ENCODE measurements at places on chromosomes 4 and X.

- no peak for DNase-seq
Observed at GRCh38 chrX:132364313-132364712, 124.5 kb downstream of the MBNL3 start.

GRCh38 chr4:36310793-36311192, 29.4 kb downstream of the DTHD1 start:
- DNase-seq, result no peak

GRCh38 chr4:158193171-158193749, 17.0 kb upstream of the TMEM144 start:
- DNase-seq, result no peak

DNA sequence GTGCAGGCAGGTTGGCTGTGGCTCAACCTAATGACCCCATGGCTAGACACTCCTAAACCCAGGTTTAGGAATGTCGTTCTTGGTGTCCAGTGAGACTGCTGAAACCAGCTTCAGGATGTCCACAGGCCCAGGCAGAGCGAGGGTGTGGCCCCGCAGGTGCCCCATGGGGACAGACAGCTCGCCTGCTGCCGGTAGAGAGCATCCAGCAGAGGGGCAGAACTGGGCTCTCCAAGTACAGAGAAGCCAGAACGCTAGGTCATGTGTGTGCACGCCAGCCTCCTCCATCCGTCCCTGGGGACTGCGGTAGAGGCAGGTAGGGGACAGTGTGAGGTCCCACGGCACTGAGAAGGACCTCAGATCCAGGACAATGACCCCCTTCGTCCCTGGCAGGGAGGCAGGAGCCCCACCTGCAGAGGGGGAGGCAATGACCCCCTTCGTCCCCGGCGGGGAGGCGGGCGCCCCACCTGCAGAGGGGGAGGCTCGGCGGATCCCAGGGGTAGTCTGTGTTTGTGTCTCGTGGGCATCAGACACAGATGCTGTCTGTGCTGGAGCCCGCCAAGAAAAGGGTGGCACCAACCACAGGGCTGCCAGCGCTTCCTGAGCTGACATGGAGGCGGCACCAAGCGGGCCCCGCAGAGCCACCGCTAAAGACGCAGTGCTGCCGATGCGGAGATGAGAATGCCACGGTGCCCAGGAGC, 118.4 kb downstream of the FAM53A start:
- no peak for DNase-seq

GRCh38 chrX:11509786-11510185, 155.9 kb downstream of the ARHGAP6 start:
- no peak for DNase-seq

- DNase-seq, result no peak
Observed at GRCh38 chr4:1524761-1525160, 118.5 kb upstream of the NKX1-1 start.

DNA sequence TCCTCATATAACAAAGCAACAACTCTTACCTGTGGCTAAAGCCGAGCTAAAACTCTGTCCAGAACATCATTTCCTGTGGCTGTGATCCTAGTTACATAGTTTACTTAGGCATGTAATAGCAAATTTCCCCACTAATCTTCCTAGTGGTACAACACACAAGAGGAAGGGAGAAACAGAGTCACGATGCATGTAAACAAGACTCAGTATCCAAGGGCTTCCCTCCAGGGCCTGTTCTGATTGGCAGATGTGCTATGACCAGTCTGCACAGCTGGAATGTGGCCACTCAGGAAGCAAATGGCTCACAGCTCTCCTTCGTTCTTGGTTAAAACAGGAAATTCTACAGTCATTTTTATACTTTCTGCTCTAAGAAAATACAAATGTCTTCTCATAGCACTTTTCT, 49.2 kb upstream of the PRSS48 start:
- DNase-seq, result no peak

GRCh38 chr4:175590205-175590604, 221.9 kb downstream of the GPM6A start:
- no peak for DNase-seq

DNA sequence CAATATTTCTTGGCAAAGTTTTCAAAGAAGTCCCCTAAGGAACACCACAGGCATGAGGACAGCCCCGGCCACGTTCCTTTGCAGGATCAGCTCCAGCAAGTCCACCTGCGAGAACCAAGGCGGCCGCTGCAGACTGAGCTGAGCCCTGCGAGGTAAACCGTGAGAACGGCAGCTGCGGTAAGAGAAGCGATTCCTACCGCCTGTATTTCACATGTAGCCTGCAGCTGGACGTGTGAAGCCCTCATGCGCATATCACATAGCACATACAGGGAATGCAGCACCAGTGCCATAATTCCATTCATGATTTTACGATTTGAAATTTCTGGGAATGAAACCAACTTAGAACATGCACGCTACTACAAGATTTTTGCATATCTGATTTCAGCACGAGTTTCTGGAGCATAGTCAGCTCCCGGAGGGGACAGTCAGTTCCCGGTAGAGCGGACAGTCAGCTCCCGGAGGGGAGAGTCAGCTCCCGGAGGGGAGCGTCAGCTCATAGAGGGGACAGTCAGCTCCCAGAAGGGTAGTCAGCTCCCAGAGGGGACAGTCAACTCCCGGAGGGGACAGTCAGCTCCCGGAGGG, 41.7 kb downstream of the FGFRL1 start:
- DNase-seq, result no peak

DNA sequence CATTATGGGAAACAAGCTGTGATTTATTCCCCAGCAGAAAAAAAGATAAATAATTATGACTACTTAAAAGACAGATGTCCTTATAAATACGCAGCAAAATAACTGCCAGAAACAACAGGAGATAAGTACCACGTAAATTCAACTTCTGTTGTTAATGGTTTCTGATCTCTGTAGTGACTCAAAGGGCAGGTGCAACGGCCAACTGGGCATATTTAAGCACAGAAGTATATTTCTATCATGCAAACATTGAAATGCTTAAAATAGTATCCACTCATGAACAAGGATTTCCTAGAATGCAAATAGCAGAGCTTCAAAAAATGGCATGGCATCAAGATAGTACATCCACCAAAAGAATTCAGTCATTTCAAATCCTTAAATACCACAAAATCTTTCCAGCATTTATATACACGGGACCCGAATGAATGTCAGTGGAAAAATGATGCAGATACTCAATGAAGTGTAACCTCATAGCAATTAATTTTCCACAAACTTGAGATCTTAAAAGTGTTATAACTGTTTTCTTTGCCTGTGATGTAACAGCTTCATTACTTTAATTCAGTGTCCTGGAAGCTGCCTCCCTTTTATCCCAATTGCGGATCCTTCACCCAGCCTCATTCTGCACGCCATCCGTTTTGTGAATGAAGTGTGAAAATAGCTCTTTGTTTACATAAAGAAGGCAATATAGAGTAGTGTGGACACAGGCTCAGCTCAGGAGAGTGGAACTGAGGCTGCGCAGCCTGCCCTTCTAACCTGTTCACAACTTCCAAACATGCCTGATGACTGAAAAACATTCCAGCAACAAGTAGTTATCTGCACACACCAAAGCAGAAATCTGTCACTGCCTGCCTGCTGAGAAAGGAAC, 10.2 kb downstream of the PDGFC start:
- no peak for DNase-seq

GRCh38 chrX:134930501-134930900, 60.3 kb upstream of the SMIM10 start:
- no peak for DNase-seq

DNA sequence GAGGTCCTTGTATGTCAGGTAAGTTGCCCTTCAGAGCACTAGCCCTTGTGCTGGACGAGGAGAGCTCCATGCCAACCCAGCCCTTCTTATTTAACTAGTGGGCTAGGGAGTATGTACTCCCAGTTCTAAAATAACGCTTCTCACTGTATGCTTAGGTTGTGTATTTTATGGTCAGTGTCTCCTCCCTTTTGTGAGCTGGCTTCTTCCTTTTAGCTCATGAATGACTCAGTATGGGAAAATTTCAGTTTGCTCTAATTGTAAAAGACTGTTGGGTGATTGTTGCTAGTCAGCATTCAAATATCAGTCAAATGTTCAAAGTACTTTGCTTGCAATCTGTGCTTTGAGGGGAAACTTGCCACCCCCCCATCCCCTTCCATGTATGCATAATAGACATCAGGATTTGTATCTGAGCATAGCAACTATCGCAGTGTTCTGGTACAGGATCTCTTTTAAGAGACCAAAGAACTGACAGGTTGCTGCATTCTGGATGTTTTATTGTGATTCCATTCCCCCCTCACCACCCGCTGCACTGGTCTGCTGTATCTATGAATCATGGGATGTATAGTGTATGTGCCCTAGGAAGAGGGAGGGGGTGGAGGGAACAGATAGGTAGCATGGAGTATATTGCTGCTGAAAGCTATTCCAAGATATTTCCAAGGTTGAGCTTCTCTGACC, 34.7 kb downstream of the DLG3 start:
- DNase-seq, result no peak

DNA sequence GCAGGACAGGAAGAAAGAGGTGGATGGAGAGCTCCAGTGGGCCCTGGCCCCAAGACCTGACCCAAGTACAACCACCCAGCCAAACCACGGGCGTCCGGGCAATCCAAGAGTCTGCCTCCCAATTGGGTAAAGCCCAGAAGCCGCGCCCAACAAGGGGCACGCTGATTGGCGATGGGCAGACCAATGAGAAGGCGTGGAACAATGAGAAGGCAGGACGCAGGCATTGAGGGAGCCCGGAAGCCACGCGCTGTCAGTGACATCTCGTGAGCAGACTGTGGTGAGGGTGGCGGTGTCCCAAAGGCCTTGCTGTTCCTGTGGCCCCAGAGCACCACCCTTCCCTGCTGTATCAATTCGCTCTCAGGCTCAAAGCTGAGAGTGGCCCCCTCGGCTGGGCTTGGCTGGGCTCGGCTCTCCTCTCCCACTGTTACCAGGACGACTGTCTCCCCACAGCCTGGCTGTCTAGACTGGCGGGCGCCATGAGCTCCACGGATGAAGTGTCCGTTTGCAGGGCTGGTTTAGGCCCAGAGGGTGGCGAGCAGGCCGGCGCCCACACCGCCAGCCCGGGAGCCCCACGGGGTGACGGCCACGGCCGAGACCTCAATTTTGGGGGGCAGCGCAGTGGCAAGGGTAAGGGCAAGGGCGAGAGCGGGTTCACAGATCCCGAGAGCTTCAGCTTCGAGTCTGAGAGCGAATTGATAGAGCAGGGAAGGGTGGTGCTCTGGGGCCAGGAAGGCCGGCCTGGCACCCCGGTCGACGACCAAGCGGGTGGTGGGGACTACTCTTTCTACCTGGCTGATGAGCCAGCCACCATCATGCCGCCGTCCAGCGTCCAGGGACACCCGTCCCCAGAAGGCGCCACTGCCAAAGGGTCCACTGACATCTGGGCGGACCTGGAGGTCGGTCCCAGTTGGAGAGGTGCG, at the start of gene LOC101059915:
TSS of gene LOC101059915 (plus strand) at position 219 of the 920 bp plus-strand sequence.
- no peak for DNase-seq

DNA sequence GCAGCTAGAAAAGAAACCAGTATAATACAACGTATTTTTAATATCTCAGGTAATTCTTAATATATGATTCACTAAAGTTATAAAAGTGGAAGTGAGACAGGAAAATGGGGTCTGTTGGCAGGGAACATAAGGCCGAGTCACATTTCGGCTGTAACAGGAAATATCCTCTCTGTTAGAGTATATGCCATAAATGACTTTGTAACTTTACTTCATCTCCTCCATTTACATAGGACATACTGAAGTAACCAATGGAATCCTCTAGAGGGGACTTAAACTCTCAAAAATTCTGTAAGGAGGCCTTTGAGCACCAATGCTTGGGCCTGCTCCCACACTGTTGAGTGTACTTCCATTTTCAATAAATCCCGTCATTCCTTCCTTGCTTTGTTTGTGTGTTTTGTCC, 71.3 kb downstream of the ANKRD17 start:
- no peak for DNase-seq

DNA sequence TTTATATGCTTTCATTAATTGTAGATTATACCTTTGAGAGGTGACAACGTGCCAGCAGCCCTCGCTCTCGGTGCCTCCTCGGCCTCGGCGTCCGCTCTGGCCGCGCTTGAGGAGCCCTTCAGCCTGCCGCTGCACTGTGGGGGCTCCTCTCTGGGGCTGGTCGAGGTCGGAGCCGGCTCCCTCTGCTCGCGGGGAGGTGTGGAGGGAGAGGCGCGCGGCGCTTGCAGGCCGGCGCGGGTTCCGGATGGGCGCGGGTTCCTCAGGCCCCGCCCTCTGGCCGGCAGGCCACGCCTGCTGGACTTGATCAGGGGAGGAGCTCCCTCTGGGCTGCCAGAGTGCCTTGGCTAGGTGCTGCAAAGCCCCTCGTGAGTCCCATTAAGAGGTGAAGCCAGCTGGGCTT, 321.1 kb upstream of the PCDH18 start:
- DNase-seq, result no peak

DNA sequence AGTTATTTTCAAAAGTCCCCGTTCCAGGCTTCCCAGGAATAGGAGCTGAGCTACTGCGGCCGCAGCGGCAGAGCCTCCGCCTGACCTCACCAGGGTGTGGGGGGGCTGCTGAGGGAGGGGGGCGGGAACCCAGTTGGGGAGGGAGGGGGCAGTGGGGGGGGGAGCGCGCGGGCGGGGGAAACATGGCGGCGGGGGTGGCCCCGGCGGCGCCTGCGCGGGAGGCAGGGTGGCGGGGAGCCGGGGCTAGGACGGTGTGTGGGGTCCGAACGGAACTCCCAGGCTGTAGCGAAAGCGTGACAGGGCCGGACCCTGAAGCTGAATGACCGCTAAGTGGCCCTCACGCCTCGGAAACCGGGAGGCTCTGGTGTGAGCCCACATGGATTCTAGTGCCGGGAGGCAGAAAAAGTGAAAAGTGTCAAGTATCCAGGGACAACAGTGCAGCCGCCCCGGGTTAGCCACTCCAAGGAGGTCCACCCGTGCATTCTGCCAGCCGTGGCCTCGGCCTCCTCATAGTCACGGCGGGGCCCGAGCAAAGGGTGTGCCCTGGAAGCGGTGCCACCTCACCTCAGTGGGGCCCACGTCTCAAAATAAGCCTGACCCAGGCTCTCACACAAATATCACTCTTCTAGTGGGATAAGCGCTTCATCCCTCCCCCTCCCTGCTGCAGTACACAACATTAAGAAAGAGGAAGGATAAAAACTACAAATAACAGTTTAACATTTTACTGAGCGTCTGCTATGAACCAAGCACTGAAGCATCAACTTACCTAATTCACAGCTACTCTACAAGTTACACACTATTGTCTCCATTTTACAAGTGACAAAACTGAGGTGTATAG, at the start of gene KLHL13:
TSS of gene KLHL13 (minus strand) at position 98 of the 838 bp plus-strand sequence. CDS start 88,337 bp downstream, outside the sequence.
- no peak for DNase-seq

DNA sequence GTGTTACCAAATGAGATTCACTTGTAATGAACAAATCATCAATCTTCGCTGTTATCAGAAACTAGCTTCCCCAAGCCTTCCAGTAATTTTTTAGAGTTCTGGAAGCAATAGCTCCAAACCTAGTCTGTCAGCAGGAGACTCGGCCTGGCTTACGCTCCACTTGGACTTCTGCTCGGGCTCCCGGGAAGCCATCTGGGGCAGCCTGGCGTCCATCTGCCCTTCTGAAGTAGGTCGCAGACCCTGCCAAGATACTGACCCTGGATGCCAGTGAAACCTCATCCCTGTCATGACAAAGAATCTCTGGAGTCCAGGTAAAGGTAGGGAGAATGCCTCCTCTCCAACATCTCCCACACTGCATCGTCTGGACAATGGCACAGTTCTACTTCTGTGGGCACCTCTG, 493.8 kb upstream of the ZFP42 start:
- DNase-seq, result no peak

GRCh38 chrX:111506826-111507225, 4.6 kb upstream of the SERTM2 start:
- DNase-seq, result no peak
